ENCODE measurements at places on chromosomes 2 and 18. TPM values are rescaled to one million over a fixed set of nuclear protein-coding genes. Genes with fewer than 3 reads are reported as not detected.

GRCh38 chr2:140061240-140061639 lies 1281.0 kb upstream of the NXPH2 start:
- H3K27me3 ChIP-seq = no peaks in the 10 kb centered on the region
- no peaks in the 10 kb centered on the region for H3K36me3 ChIP-seq
- H3K4me1 ChIP-seq = no peaks in the 10 kb centered on the region
- no peak overlapping the region for H3K27ac ChIP-seq
- no peak overlapping the region for H3K4me3 ChIP-seq

The TRIM43 gene
- 0.43 TPM for total RNA-seq

- no peaks in the 10 kb centered on the region for H3K36me3 ChIP-seq
- no peak overlapping the region for H3K27ac ChIP-seq
- no peaks in the 10 kb centered on the region for H3K4me1 ChIP-seq
Observed at GRCh38 chr2:114699423-114699944, 257.0 kb downstream of the DPP10 start.

DNA sequence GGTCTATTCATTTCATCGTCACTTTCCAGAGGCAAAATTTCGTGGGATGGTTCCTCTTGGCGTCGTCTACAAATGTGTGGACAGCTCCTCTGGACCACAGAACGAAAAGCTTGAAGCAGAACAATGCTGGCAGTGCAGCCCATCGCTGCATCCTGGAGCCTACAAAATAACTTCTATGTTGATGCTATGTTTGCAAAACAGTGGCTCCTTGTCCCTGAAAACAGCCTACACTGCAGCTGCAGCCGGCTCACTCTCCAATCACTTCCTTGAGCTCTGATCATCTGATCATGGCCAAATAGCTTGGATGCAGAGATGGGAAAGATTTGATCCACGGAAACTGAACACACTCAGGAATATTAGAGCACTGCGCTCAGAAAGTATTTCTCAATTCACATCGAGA lies 60.0 kb downstream of the DOCK10 start:
- no peak overlapping the region for H3K4me3 ChIP-seq
- no peak overlapping the region for H3K27ac ChIP-seq
- no peak for DNase-seq
- H3K36me3 ChIP-seq = peaks cover 54% of the 10 kb centered on the region
- peaks cover 66% of the 10 kb centered on the region for H3K4me1 ChIP-seq

The CCT4 gene
- 151 TPM for total RNA-seq

The MEP1B gene
- 0.13 TPM for total RNA-seq

DNA sequence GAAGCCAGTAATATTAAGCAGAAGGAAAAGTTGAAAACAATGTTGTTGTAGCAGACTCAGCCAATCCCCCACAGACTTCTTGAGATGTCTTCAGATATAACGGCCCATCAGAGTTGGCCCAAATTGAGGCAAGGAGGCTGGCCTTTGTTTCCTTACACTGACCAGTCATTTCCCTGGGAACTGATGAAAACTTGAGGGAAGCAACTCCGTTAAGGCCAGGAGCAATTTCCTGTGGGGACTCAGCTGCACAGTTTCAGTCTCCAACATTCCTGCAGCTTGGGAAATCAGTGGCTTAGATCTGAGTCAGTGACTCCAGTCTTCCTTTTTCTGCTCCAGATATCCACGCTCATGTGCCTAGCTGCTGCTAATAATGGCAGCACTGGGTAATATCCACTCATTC lies 75.7 kb downstream of the FTCDNL1 start:
- H3K27me3 ChIP-seq = no peaks in the 10 kb centered on the region
- no peaks in the 10 kb centered on the region for H3K4me1 ChIP-seq
- no peak for DNase-seq
- H3K4me3 ChIP-seq = no peak overlapping the region
- no peaks in the 10 kb centered on the region for H3K36me3 ChIP-seq

GRCh38 chr18:76353500-76353899 lies 141.5 kb downstream of the ZNF516 start:
- H3K27me3 ChIP-seq = no peaks in the 10 kb centered on the region
- H3K27ac ChIP-seq = no peak overlapping the region
- H3K4me1 ChIP-seq = peaks cover 2% of the 10 kb centered on the region
- no peak overlapping the region for H3K4me3 ChIP-seq

DNA sequence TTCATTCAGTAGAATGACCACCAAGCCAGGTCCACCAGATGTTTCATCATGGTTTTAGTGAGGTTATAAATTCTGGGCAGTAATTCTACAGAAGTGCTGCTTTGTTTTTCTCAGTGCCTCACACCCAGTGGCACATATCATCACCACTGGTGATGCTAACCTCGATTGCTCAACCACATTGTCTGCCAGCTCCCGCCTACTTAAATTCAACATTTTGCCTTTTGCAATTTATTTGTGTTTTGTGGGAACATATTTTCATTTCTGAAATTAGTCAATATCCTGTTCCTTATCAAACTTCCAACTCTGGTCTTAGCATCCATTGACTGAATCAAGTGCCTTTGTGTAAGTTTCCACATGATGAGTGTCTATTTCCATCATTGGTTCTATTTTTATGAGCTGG lies 62.3 kb upstream of the TMEM178A start:
- H3K27ac ChIP-seq = no peak overlapping the region
- no peak overlapping the region for H3K4me3 ChIP-seq
- no peak for DNase-seq
- H3K36me3 ChIP-seq = no peaks in the 10 kb centered on the region
- H3K4me1 ChIP-seq = no peaks in the 10 kb centered on the region

GRCh38 chr18:26003356-26003755 lies 87.1 kb downstream of the SS18 start:
- no peaks in the 10 kb centered on the region for H3K36me3 ChIP-seq
- H3K4me1 ChIP-seq = no peaks in the 10 kb centered on the region
- no peaks in the 10 kb centered on the region for H3K27me3 ChIP-seq
- no peak overlapping the region for H3K4me3 ChIP-seq
- DNase-seq = no peak

GRCh38 chr18:54415086-54415485 lies 57.4 kb downstream of the C18orf54 start:
- H3K4me3 ChIP-seq = no peak overlapping the region
- DNase-seq = no peak
- H3K27ac ChIP-seq = no peak overlapping the region
- H3K27me3 ChIP-seq = peaks cover 14% of the 10 kb centered on the region
- H3K36me3 ChIP-seq = no peaks in the 10 kb centered on the region

The CDH19 gene
- not detected for total RNA-seq

DNA sequence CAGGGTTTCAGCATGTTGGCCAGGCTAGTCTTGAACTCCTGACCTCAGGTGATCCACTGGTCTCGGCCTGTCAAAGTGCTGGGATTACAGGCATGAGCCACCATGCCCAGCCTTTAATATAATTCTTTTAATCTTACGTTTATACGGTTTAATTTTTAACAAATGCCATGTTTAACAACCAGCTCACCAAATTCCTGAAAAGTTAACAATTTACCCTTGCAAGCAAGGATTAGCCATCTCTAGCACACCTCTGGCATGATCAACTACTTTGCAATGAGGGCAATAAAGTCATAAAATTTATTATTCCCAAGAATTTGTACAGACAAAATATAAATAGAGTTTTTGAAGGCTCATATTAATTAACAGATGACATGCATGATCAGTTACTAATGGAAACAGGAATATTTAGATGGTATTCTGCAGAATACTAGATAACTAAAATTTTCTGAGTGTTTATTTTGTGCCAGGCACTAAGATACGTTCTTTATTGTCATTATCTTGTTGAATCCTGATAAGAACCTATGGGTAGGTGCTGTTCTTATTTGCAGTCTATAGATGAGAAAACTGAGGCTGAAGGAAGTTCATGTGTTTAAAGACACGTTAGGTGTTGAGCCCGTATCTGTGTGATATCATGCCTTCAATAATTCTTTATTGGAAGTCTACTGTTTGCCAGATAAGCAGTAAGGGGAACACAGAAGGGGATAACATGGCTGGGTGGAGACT lies 190.1 kb downstream of the CDCA7 start:
- H3K27ac ChIP-seq = no peak overlapping the region
- peaks cover 31% of the 10 kb centered on the region for H3K27me3 ChIP-seq
- H3K4me1 ChIP-seq = no peaks in the 10 kb centered on the region
- H3K4me3 ChIP-seq = no peak overlapping the region
- no peaks in the 10 kb centered on the region for H3K36me3 ChIP-seq
- DNase-seq = no peak

DNA sequence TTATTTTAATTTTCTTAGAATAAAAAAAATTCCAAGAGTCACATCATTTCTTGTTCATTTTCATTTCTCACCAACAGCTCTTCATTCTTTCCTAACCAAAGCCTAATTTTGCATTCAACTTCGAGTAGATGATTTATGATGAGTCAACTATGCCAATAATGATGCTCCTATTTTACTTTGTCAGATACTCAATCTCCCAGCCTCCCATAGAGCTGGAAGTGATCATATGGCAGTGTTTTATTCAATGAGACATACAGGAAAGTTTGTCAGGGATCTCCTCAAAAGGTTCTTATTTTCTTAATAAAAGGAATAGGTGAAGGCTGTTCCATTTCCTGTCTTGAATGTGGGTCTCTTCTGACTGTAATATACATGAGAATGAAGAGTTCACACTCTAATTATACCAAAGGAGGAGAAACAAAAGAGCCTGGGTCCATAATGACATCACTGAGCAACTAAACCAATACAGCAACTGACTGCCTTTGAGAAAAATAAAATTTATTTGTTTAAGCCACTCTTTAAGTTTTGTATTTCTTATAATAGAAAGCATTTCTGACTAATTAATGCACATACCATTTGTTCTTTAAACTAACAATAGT lies 231.2 kb upstream of the CYP26B1 start:
- no peak overlapping the region for H3K4me3 ChIP-seq
- peaks cover 4% of the 10 kb centered on the region for H3K36me3 ChIP-seq
- no peaks in the 10 kb centered on the region for H3K27me3 ChIP-seq
- H3K27ac ChIP-seq = no peak overlapping the region

Data from activated CD4-positive, alpha-beta memory T cell treated with anti-CD3 and anti-CD28 coated beads, Interleukin-2, amount 10 ng/mL, durations not matched to agents 7 days and 5 days (primary cell).